Foreskin melanocyte (primary cell): ENCODE measurements at places on chromosomes 2 and 18.

GRCh38 chr18:76457475-76457874 lies 37.6 kb downstream of the ZNF516 start:
- no peak for DNase-seq

GRCh38 chr2:138421971-138422335 lies 79.6 kb upstream of the SPOPL start:
- DNase-seq: peak; percentile 32

DNA sequence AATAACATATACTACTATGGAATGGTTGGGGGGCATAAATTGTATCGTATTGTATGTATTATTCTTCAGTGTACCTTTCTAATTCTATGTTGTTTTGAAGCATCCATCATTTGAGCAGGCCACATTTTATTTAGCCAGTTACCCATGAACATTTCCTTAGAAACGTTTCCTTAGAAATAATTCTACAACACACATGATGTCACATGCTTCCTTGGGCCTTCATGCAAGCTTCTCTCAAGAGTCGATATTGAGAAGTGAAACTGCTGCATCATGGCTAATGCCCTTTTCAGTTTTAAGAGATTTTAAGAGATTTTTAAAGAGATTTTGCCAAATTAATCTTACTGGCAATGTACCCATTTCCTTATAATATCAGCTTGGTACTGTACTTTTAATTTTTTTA lies 63.9 kb downstream of the ALPK2 start:
- no peak for DNase-seq

DNA sequence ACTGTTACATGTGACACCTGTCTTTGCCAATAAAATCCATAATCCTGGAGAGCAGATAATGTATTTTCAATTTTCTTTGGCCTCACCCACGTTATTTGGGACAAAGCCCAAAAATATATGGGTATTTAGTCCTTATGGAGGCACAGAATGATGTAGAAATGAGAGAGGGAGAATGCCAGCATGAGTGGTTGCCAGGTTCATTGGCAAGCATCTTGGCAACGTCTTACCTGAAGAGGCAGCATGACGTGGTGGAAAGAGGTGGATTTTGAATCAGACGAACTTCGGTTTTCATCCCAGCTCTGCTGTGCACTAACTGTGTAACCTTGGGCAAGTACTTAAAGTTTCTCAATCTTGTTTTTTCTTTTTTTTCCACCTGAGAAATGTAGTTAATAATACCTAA lies 969.6 kb upstream of the PIK3C3 start:
- DNase-seq: no peak

DNA sequence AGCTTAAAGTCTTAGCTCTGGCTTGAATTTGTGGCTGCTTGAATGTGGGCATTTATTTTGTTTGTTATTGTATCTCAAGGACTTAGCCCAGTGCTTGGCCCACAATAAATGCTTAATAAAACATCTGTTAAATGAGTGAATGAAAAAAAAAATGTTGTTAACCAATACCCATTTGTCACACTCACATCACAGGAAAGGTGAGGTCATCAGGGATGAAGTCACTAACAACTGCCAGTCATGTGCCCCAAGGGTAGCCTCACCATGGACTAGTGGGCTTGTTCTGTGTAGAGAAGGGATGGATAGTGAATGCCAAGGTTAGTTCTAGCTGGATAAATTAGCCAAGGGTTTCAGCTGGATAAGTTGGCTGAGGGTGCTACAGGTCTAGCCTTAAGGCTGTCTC lies 3.0 kb downstream of the NRBP1 start:
- no peak for DNase-seq

- DNase-seq: peak; percentile 10
Observed at GRCh38 chr2:182240862-182241371, 185.9 kb downstream of the PDE1A start.

- no peak for DNase-seq
Observed at GRCh38 chr2:171835386-171835785, 58.7 kb downstream of the SLC25A12 start.

DNA sequence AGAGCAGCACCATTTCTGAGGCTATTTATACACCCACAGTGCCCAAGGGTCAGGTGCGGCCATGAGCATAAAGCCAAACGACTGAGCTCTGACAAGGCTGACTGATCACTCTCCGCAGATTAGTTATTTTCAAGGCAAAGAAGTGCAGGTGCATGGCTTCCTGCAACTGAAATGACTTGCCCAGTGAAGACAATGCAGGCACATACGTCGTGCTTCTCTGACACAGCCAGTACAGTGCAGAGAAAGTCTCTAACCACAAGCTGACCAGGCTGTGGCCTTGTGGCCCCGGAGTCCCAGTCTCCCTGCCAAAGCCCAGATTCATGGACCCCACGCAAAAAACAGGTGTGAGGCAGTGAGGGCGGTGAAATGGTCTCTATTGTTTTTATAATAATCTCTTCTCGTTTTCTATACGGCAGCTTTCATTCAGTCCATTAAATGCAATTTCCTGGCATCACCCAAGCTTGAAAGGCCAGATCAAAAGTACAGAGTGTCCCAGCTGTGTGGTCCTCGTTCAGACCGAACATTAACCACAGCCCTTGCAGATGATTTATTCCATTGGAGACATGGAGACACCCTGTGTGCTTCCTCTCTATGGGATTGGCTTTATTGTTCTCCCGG lies 447.0 kb upstream of the ID2 start:
- DNase-seq: no peak

- DNase-seq: no peak
Observed at GRCh38 chr18:32328974-32329373, 139.1 kb downstream of the MEP1B start.

DNA sequence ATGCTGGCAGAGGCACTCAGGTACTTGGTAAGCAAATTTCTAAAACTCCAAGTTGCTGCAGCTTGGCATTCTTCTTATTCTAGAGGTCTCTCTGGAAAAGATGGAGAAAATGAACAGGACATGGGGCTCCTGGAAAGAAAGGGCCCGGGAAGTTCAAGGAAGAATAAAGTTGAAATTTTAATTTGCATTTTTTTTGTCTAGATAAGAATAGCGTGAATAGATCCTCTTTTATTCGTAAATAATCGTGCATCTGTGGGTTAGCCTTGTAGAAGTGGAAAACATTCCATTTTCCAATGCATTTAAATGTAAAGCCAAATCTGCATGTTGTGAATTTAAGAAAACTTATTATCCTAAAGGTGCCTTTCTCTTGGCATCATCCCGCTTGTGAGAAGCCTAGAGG lies 61.0 kb downstream of the TNFRSF11A start:
- DNase-seq: no peak

DNA sequence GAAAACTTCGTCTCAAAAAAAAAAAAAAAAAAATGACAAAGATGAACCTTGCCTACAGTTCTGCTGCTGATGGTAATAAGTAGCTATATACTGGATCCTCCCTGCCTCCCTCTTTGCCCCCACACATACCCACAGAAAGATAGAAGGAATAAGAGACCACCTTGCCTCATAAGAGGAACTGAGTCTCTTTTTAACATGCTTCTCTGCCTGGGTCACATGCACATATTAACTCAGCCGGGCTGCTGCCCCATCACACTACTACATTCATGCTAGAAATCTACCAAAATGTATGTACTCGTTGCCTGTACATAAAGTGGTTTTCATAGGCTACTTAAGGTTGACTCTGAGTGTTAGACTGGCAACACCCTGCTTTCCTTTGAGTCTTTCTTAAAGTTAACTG lies 78.9 kb upstream of the B3GNT2 start:
- DNase-seq: no peak

GRCh38 chr2:3433776-3434400 lies 54.4 kb downstream of the TRAPPC12 start:
- no peak for DNase-seq
